ENCODE measurements at places on chromosomes 13 and 19.

DNA sequence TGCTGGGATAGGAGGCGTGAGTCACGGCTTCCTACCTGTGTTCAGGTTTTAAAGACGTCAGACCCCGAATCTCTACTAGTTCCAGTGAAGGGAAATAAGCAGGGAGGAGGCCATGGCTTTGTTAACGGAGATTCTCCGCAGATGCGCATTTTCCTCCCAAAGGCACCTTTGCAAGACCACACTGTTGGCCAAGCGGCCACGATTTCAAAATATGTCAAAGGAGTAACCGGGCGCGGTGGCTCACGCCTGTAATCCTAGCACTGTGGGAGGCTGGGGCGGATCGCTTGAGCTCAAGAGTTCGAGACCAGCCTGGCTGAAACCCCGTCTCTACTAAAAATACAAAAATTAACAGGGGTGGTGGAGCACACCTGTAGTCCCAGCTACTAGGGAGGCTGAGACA lies 21.9 kb downstream of the ZNF763 start:
- no peak for DNase-seq

GRCh38 chr19:34690372-34690771 lies 12.9 kb downstream of the ZNF302 start:
- DNase-seq: no peak

DNA sequence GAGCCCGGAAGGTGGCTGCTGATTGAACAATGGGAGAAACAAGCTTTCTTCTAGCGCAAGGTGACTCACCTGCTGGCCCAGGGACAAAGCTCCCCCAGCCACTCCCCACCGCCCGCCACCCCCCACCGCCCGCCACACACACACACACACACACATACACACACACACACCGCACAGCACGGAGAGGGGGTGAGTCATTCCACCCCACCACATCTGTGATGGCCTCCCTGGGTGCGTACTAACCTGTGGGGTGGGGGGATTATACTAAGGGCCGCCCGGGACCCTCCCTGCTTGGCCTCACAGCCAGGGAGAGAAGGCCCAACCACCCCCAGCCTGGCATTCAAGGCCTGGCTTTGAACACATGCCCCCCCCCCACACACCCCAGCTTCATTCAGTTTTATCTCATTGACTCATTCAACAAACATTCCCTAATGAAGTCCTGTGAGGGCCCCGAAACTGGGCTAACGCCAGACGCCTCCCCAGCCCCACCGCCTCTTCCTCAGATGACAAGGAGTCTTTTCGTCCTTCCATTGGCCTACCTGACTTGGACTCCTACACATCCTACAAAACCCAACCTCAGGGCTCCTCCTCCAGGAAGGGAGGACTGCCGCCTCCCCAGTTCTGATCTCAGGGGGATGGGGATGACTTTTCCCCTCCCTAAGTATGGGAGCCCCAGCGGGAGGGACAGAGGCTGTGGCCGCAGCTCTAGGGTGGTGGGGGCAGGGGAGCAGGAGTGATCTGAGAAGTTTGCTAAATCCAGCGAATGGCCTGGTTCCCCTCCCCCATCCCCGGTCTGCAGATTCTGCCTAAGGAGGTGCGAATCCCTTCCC lies 5.8 kb upstream of the ONECUT3 start:
- no peak for DNase-seq

DNA sequence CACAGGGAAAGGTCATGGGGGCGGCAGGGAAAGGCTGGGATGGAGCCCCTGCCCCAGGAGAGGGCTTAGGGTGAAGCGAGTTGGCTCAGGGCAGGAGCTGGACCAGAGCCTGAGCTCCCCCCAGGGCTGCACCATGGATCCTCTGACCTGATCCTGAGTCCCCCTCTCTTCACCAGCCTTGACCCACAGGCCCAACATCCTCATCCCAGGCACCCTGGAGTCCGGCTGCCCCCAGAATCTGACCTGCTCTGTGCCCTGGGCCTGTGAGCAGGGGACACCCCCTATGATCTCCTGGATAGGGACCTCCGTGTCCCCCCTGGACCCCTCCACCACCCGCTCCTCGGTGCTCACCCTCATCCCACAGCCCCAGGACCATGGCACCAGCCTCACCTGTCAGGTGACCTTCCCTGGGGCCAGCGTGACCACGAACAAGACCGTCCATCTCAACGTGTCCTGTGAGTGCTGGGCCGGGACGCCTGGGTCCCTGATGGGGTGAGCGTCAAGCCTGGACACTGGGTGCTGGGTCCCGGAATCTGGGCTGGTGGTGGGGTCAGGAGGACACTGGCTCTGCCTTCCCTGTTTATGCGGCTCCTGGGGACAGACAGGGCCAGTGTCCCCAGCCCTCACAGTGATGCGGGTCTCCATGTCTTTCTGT lies 842 bp downstream of the SIGLEC9 start:
- peak; percentile 28 for DNase-seq

- no peak for DNase-seq
Observed at GRCh38 chr19:43809762-43810696, 7.8 kb upstream of the LYPD5 start.

Measured in activated CD4-positive, CD25-positive, alpha-beta regulatory T cell treated with anti-CD3 and anti-CD28 coated beads, Interleukin-2, amount 50 U/mL, for 72 hours (primary cell).